ENCODE measurements at places on chromosomes 1 and 21. TPM values are rescaled to one million over a fixed set of nuclear protein-coding genes. Genes with fewer than 3 reads are reported as not detected.

Gene NUDT4B
- 0.37 TPM for total RNA-seq

Gene ACOT11
- 2.4 TPM for total RNA-seq

Gene GPR3
- total RNA-seq = 1.5 TPM

Gene LDLRAD2
- total RNA-seq = 0.10 TPM

Gene C1orf210
- total RNA-seq = not detected

Gene DHRS3
- 56.3 TPM for total RNA-seq

Gene CASQ1
- total RNA-seq = not detected

Gene PGLYRP3
- total RNA-seq = not detected

Gene ATP6V1G3
- total RNA-seq = not detected

Gene NSUN4
- 13.0 TPM for total RNA-seq

Gene BRINP3
- total RNA-seq = not detected

Gene NBPF4
- 0.23 TPM for total RNA-seq
